Fibroblast of the aortic adventitia (primary cell): ENCODE measurements at places on chromosomes 5 and 9. TPM values are rescaled to one million over a fixed set of nuclear protein-coding genes. Genes with fewer than 3 reads are reported as not detected.

The CTNNAL1 gene
- 89.8 and 106 TPM in 2 replicates for total RNA-seq

The TMEM267 gene
- total RNA-seq, result 9.6 and 35.8 TPM in 2 replicates

The TSSK1B gene
- total RNA-seq, result 1.4 TPM in 1 of 2 replicates, not detected in the other

The C5orf52 gene
- total RNA-seq, result not detected in 2 replicates

The HTR1A gene
- total RNA-seq, result not detected in 2 replicates

The AHRR gene
- total RNA-seq, result 8.8 and 31.9 TPM in 2 replicates

GRCh38 chr9:7171396-7172153 is 413.8 kb downstream of the KDM4C start:
- DNase-seq, result no peak

DNA sequence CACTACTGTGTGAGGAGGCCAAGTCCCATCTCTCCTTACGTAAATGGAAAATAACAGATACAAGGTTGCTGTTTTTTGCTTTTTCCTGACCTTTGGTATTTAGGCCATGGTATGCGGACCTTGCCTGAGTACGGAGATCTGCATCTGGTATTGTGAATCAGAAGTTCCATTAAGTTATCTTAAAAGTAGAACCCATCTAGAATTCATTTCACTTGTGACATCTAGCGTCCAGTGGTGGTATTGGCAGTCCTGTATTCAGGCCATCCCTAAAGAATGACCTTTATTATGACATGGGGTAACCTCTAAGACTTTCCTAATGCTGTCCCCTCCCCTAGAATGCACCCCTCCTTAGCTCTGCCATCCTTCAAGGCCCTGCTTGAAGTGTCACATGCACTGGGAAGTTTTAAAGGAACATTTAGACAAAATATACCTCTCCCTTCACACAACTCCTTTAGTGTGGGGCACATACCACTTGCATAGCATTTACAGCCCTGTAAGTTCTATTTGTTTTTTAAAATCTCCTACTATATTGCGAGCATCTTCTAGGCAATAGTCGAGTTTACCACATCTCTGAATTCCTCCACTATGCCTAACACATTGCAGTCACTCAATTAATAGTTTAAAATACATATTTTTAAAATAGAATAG is 1.9 kb upstream of the SPDL1 start:
- peak; percentile 81 for DNase-seq

- peak; percentile 68 for DNase-seq
These were observed 5.6 kb upstream of the CAMK2A start for GRCh38 chr5:150295172-150295634.

GRCh38 chr9:133822430-133823065 is 84.4 kb upstream of the SARDH start:
- DNase-seq, result no peak
